Naive thymus-derived CD4-positive, alpha-beta T cell (primary cell): ENCODE measurements at places on chromosomes 11 and 22.

DNA sequence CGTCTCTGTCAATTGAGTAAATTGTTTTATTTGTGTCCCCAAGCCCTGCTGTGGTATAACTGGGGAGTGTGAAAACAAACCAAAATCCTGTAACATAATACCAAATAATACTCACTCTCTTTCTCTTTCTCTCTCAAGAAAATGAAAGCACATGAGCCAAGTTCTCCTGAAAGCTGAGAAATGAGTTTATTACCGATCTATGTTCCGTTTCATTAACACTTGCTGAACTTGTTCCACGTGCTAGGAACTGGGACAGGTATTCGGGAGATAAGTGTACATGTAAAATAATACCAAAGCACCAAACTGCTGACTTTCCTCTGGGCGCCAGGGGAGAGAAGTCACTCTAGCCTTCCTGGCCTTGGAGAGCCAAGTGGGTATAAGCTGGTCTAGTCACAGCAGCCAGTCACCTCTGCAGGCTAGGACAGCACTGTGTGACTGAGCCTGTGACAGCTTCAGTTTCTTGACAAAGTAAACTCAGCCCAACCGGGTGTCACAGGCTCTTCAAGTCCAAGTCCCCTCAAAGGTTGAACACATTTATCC is 23.1 kb downstream of the CD6 start:
- DNase-seq, result no peak

- DNase-seq, result no peak
Measured at GRCh38 chr22:42025421-42025820, 26.8 kb downstream of the WBP2NL start.

DNA sequence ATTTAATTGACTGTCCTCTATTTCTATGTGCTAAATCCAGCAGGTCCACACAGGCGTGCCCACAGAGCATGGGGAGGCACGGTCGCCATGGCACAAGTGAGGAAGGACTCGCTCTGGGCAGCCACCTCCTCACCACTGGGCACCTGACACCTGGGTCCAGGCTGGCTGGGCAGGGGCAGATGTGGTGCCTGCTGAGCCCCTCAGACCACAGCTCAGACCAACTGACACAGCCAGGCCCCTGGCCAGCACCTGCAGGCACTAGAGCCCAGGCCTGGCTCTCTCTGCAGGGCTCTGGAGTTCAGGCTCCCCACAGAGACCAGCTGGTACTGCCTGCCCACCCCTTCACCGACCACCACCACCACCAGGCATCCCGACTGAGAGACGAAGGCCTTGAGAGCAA is 27.9 kb downstream of the LINC01488 start:
- DNase-seq, result no peak

- no peak for DNase-seq
Measured at GRCh38 chr11:131811383-131811782, 441.0 kb downstream of the NTM start.

DNA sequence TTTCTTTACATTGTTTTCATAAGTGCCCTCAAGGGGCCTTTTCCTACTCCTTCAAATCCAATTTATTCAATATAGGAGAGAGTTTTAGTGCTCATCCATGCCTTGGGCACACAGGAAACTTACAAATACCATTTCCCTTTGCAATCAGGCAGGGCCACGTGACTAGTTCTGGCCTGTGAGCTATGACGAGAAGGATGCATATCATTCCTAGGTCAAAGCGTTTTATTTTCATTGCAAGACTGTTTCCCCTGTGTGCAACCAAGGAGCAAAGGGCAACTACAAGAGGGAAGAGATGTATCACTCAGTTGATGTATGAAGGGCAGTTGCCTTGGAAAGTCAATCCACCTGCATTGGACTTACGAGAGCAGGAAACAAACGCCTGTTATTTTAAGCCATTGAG is 1.9 kb upstream of the TRAF6 start:
- no peak for DNase-seq

- no peak for DNase-seq
Measured at GRCh38 chr11:113856966-113857759, 18.2 kb downstream of the USP28 start.
